ENCODE measurements at places on chromosomes 7 and 10.

GRCh38 chr10:89351412-89351779 is 23.6 kb downstream of the IFIT3 start:
- DNase-seq: no peak

DNA sequence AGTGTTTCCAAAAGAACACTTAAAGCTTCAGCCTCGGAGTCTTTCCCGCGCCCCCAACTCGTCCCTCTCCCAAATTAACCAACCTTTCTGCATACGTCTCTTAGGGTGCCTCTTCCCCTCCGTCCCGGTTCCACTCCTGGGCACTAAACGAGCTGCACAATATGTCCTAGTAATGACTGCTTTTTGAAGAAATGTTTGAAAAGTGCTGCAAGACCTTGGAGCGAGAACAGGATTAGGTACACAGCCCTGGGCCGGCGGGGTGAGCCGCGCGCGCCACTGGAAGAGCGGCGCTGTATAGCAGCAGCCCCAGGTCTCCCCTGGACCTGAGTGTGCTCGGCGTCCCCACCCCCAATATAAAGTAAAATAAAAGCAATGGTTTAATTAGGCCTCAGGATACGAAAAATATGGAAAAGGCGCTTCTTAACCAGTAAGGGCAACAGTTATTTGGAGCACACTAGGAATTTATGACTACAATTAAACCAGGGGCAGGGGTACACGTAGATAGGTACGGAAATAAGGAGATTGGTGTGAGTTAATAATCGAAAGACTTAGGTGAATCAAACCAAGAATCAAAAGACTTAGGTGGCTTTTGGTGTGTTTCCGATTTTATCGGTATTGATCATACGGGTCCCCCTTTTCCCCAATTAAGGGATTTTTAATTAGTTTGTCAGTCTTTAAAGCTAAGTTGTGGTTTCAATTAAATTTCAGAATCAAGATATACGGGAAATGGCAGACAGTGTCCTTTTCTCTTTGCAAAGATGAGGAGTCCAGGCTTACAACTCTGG is 1.9 kb downstream of the TET1 start:
- DNase-seq: no peak

DNA sequence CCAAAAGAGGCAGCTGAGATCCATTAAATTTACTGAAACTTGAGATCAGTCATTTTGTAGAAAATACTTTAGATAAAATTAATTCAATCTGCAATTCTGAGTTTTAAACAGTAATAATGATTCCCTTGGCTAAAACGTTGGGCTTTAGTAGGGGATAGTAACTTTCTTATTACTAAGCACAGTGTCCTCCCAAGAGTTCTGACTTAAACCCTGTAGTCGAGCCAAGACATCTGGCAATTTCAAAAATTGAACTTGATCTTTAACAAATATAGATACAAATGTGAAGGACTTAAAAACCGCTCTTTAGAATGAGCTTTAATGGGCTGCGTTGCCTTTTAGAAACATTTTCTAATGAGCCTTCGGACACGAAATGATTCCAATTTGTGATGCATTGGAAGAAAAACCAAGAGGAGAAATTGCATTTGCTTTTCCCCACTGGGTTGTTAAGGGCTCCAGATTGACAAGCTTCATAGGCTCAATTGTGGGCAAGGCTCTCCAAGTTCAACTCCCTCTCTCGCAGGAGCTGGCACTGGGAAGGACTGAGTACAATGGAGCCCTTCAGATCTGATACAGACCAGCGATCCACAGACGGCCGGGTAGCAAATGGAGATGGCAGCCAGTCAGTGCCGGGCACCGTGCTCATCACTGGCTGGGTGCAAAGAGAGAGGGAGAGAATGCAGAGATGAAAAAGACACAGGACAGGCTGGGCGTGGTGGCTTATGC is 921.3 kb upstream of the AUTS2 start:
- no peak for DNase-seq

- no peak for DNase-seq
Observed at GRCh38 chr7:31856337-31856736, 169.3 kb downstream of the PPP1R17 start.

GRCh38 chr10:131211559-131211958 is 100.0 kb downstream of the TCERG1L start:
- no peak for DNase-seq

- no peak for DNase-seq
Observed at GRCh38 chr10:103125323-103126267, 67.5 kb downstream of the NT5C2 start.

GRCh38 chr10:8321990-8322389 is 267.5 kb downstream of the GATA3 start:
- no peak for DNase-seq

GRCh38 chr10:119462773-119463172 is 79.7 kb downstream of the RGS10 start:
- DNase-seq: no peak

DNA sequence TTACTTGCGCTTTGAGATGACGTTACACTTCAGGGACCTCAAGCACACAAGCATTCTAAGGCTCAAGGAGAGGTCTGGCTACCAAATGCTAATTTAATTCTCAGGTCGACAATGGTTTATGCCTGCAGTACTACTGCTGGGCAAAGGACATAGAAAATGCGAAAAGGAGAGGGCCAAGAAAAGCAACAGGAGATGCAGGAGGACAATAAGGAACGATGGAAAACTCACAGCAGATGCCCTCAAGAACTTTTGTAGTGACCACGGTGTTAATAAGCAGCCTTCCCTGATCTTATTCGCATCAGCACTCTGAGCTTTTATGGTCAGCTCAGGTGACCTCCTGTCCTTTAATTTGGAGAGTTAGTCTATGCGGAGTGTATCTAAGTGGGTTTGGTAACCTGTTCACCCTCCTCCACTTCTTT is 146.3 kb downstream of the GPR85 start:
- DNase-seq: no peak

DNA sequence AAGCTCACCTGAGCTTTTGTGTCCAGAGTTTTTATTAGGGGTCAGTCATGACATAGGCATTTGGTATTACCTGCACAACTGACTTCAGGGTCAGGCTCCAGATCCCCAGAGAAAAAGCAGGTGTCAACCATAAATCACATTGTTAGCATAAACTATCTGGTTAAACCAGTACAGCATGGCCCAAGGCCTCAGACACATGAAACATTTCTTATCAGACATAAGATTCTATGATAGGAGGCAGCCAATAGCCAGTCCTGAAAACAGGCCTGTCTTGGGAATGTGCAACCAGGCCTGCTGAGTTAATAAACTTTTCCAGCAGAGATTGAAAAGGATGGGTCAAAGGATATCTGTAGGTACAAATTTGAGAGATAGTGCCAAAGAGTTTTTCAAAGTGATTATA is 116.1 kb downstream of the TPST1 start:
- no peak for DNase-seq

GRCh38 chr10:131146790-131147189 is 164.7 kb downstream of the TCERG1L start:
- no peak for DNase-seq

- no peak for DNase-seq
Observed at GRCh38 chr10:107064075-107064474, 100.4 kb downstream of the SORCS1 start.

- no peak for DNase-seq
Observed at GRCh38 chr10:6999232-6999925, 411.5 kb downstream of the SFMBT2 start.

DNA sequence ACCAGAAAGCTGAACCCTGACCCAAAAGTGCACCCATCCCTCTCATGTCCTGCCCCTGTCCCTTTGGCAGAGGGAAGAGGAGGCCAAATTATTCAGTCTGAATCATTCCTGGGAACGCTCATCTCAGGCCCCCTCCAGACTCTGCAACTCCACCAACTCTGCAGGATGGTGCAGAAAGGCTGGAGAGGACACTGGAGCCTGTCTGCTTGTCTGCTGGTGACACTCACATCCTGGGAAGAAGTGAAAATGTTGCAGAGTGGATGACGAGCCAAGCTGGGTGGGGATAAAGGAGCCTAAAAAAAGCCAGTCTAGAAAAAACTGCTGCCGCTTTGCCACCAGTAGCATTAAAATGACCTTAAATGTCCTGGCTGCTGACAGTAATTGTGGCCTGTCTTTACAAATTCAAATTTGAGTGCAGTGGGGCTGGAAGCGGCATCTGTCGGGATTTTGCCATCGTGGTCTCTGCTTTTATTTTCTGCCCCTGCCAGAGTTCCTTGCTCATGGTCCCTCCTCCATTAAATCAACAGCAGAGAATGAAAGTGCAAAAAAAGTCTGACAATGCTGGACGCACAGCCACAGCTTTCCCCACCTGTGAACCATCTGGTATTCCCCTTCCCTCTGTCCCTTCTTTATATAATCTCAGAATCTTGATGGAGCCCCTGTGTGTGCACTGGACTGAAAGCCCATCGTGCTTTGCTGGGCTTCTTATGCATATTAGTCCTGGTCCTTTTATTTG is 63.9 kb downstream of the STK17A start:
- no peak for DNase-seq

GRCh38 chr7:104841798-104842197 is 172.2 kb upstream of the KMT2E start:
- no peak for DNase-seq

DNA sequence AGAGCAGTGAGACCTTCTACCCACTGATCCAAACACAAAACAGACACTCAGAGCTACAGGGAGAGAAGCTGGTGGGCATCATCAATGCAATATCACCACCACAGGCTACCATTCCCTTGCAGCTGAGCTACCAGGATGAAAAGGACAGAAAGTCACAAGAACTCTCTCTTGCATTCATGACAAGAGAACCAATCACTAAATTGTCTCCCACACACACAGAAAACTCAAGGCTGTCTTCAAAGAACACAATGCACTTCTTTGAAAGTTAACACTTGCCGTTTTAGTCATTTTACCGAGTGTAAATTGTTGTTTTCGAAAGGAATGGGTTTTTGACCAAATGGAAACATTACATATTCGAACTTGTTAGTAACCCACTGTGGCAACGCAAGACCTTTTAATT is 626.6 kb downstream of the SORCS1 start:
- DNase-seq: no peak

GRCh38 chr10:133441780-133442179 is 12.0 kb upstream of the SCART1 start:
- DNase-seq: no peak

- DNase-seq: no peak
Observed at GRCh38 chr7:81232084-81232799, 313.4 kb upstream of the SEMA3C start.

DNA sequence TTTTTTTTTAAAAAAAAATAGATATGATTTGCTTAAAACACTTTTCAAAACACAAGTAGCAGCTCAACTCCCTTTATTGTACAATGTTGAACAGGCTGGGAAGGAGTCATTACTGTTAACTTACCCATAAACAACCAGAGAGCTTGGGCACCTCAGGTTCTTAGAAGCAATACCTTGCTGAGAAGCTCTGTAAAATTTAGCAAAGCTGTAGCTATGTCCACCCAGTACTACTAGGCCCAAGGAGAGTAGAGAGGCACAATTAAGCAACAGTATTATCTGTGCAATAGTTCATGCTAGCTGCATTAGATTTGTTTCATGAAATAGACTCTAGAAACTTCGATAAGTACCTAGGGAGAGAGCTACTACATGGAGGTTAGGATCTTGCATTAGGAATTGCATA is 32.0 kb downstream of the SEMA3A start:
- DNase-seq: no peak

GRCh38 chr10:127907411-127908105 is 655 bp downstream of the PTPRE start:
- no peak for DNase-seq

GRCh38 chr7:108188724-108189123 is 58.6 kb upstream of the LAMB4 start:
- DNase-seq: no peak

GRCh38 chr7:3892686-3893085 is 591.6 kb downstream of the SDK1 start:
- DNase-seq: no peak

DNA sequence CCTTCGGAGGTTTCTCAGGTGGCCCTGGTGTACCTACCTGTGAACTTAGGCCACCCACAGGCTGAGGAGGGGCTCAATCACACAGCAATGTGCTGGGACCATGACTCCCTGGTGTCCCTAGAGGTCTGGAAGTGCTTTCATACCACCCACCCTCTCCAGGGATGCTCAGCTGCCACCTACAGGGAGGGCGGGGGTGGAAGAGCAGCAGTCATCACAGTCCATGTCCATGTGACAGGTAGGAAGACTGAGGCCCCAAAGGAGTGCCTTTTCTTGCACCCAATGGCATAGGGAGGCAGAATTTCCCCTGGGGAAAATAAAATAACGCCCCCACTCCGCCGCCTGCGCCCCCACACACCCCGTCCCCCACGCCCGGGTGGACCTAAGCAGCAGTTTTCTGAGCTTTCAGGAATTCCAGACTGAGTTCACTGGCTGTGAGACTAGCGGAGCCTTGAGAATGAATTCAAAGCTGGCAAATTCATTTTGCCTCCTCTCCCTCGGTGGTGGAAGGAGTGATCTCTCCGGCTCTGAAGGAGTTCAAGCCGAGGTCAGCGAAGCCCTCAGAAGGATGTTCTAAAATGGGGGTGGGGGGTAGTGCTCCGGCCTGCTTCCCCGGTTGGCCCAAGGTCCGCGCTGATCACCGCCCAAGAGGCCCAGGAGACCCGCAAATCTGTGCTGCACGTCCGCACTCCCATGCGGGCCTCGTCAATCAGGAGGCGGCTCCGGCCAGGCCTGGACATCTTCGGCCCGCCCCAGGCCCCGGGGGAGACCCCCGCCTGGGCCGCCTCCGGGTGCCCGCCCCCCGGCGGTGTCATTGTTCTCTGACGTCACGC is 2.1 kb upstream of the ZMIZ1 start:
- DNase-seq: peak; percentile 7

- DNase-seq: no peak
Observed at GRCh38 chr10:111976557-111976956, 207.0 kb downstream of the GPAM start.

DNA sequence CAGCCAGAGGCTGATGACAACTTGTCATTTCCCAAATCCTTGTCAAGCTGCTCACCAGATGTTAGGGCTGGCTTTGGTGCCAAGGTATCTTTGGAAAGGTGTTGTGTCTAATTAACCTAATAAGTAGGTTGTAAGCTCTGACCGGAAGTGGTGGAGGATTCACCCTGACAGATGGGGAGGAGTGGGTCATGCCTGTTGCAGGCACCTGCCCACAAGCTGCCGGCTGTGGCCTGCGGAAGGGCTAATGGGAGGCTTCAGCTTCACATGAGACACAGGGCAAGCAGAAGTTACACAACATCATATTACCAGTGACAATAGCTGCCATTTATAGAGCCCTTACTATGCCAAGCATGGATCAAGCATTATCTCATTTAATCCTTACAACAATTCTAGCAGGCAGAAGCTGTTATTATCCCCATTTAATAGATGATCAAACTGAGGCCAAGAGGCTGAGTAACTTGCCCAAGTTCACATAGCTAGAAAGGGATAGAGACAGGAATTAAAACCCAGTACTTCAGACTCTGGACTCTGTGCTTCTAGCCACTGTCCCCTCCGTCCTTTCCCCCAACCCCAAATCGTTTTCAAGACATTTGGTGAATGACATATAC is 63.1 kb upstream of the DUSP5 start:
- DNase-seq: no peak
